ENCODE measurements at places on chromosomes 16 and 17.

DNA sequence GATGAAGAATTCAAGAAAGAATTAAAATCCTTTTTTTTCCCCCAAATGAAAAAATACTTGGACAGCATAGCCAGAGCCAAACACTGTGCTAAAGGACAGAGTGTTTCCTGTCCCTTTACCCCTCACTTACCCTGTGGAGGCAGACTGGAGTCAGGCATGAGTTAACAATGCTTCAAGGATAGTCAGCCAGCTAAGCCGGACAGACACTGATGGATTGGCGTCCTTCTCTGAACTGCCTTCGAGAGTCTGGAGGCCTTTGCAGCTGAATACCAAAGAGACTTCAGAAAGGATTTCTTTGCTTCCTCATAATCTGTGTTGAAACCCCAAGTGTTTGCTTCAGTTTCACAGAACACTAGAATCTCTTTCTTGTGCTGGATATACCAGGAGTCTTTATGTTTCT lies 4.6 kb downstream of the METTL9 start:
- DNase-seq, result no peak

GRCh38 chr17:31806921-31807320 lies 52.1 kb downstream of the COPRS start:
- no peak for DNase-seq

GRCh38 chr16:8023326-8023725 lies 567.0 kb downstream of the TMEM114 start:
- no peak for DNase-seq

- DNase-seq, result peak; percentile 82
These were observed 717 bp downstream of the CYBA start for GRCh38 chr16:88649924-88650748.

- peak; percentile 71 for DNase-seq
These were observed at the start of gene BTBD17 for GRCh38 chr17:74361230-74362068. TSS of gene BTBD17 (minus strand) at chr17:74361868. CDS start at chr17:74361819, 49 bp downstream.

GRCh38 chr16:8146256-8147012 lies 443.9 kb downstream of the TMEM114 start:
- no peak for DNase-seq

- peak; percentile 88 for DNase-seq
These were observed 51.7 kb upstream of the MTSS2 start for GRCh38 chr16:70737377-70738082.

DNA sequence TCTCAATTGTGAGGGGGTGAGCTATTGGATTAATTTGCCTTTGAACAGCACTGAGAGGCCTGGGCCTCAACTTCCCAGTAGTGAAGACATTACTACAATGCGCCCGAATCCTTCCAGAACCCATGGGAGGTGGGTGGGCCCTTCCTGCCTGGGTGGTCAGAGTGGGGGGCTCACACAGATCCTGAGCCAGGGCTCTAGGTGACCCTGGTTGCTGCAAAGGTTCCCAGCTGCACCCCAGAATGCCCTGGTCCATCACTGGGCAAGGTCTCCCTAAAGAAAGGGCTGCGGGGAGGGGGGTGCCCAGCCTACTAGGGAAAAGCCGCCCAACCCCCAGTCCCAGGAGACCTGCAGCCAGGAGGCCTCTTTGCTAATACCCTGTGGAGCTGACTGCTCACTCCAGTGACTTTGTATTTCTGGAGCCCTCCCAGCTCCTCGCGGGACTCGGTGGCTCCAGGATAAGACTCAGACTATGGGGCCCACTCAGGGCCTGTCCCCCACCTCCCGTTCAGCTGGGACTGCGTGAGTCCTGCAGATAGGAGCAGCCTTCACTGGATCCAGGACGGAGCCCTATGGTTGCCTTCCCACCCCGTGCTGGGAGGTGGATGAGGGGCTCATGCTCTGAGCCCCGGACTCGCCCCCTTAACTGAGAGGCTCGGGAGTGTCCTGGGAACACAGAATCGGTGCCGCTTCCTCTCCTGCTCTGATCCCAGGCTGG lies 40.2 kb downstream of the SLC7A5 start:
- no peak for DNase-seq

DNA sequence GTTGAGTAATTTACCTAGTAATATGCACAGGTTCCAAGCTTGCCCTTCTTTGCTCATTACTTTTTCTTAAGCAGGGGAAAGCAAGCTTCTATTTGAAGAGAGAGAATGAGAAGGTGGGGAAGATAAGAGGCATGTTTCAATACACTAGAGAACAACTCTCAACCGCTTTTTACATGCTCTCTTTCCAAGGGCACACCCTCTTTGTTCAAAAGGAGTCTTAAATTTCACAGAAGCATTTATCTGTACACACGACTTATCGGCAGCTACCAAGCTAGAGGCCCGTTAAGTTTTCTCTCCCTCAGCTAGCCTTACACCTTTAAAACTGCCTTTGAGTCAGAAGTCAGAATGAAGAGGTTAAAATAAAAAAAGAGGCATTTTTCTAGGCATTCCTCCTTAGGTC lies 79.6 kb downstream of the STH start:
- DNase-seq, result no peak

GRCh38 chr16:56764835-56765234 lies 34.9 kb downstream of the NUP93 start:
- DNase-seq, result no peak

GRCh38 chr17:64788286-64789060 lies 126.4 kb upstream of the SMURF2 start:
- DNase-seq, result no peak

DNA sequence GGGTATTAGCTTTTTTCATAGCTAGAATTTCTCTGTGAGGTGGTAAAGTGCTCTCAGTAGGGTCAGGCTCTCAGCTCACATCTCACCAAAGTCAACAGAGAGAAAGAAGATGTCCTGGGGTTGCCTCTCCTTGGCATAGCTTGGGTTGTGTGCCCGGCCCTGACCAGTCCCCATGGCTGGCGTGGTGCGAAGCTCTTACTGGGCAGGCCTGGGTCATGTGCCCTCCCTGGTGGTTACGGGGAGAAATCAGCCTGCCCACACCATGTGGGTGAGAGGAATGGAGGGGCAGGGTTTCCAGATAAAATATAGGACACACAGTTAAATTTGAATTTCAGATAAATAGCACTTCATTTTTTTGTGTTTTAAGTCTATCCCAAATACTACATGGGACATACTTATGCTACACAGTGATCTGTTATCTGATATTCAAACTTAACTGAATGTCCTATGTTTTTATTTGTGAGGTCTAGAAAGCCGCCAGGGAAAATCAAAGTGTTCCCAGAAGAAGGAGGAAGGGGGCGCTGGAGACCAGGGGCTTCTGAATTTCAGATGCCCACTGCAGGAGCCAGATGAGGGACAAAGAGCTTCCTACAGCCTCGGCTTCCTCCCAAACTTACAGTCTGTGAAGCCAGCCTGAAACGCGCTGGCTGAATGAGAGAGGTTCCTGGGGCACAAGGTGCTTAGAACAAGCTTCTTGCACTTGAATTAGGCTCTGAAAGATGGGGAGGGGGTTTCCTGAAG lies 45.4 kb downstream of the NKD1 start:
- no peak for DNase-seq

DNA sequence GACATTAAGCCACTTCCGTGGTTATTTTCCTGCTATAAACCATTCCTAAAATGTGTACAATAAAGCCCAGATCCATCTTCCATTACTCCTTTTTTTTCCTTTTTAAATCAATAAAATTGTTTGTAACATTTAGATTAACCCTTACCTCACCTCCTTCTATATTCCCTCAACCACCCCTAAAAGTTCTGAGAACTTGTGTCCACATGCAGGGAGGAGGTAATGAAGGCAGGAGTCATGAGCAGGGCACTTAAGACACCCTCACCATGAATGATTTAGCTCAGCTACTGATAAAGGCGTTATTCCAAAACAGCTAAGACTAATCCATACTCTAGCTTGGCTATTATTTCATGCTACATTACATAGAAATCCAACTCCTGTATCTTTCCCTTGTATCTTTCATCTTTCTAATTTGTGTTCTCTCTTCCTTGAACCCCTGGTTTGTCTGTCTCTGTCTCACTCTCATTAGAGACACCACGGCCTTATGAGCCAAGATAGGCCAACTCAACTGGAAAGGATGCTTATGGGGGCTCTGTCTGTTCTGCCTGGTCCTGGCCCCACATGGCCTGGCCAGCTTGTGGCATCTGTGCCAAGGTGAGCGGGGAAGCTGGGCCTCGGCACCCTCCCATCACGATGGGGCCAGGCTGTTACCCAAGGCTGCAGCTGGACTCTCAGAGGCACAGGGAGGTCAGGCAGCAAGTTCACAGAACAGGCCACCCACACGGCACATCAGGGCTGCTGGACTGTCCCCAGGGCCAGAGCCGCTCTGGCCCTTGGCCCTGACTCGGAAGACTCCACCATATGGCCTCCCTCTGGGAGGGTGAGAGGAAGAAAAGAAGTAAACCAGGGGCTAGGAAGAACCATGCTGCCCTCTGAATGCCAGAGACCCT lies 294.4 kb downstream of the SOX9 start:
- no peak for DNase-seq

GRCh38 chr17:74493331-74493833 lies 26.9 kb downstream of the CD300A start:
- peak; percentile 86 for DNase-seq

GRCh38 chr17:66945147-66945835 lies 19.2 kb upstream of the CACNG4 start:
- no peak for DNase-seq

DNA sequence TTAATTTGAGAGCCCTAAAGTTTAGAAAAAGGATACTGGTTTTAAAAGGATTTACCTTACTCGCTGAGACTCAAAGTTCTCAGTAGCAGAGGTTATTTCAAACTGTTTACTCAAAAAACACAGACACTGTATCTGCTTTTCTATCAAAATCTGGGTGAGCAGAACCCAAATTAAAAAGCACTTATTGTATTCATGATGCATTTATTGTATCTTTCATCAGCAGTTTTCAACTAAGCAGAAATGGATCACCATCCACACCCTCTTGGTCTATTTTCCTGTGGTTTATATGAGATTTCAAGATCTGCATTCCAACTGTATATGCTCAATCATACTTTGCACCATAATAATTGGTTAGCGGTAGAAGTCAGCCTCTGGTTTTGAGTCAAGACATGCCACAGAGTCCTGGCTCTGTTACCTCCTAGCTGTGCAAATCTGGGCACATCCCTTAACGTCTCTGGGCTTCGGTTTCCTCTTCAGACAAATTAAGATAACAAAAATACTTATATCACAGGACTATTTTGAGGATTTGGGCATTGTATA lies 109.5 kb downstream of the ASIC2 start:
- no peak for DNase-seq

DNA sequence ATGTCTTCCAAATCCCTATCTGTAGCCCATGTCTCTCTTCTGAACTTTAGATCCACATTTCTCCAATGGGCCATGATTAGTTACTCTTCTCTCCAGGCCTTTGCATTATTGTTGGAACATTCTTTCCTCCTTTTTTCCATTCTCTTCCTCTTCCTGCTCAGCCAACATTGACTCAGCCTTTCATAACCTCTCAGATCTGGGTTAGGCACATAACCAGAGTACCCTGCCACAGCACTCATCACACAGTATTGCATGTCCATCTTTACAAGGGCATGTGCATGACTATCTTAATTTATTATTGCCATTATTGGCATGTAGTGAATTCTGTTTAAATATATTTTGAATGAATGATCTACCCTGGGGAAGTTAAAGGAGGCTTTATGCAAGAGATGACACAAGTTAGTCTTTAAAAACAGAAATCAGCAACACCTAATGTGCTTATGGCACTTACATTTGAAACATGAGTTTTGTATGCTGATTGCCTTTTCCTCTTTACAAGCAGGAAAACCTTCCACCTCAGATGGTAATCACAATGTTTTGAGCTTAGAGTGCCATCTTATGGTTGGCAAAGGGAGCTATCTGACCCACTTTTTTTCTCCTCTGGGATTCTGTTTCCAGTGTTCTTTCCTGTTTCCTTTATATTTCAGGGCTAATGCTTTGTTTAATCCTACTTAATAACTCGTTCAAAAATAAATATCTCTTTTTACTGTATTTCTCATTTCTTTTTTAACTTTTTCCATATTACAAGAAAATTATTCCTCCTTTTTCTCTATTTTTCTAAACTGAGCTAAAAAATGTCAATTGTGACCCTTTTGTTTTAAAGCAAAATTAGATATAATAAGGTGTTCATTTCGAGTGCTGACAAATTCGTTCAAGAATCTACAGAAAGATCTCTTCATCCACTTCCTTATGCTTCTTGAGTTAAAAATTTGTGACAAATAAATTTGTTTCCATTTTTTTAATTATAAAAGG lies 151.0 kb upstream of the RBL2 start:
- DNase-seq, result no peak

DNA sequence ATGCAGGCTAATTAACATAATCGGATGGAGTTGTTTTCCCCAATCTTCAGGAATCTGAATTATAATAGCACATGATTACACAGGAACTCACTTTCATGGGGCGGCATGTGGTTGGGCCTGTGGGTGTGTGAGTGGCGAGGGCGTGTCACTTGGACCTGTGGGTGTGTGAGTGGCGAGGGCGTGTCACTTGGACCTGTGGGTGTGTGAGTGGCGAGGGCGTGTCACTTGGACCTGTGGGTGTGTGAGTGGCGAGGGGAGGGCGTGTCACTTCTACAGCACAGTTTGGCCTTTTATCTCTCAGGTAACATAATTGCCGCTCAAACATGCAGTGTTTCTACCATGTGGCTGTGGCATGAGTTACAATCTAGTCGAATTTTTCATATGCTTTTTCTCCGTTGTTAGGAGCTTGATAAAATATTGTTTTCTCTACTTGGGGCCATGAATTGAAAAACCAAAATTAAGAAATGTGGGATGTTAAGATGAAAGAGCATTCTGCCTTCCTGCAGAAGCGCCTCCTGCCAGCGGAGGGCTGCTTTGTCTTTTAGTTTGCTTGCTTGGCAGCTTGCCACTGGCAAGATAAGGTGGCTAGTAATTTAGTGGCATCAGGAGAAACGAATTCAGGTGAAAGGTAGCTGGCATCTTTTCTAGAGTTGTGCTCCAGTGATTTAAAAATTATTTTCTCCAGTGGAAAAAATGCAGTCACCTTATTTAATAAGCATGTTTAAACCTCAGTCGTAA lies 36.2 kb downstream of the USP10 start:
- DNase-seq, result no peak

- DNase-seq, result no peak
These were observed 45.2 kb upstream of the CHMP6 start for GRCh38 chr17:80946449-80946848.

- DNase-seq, result no peak
These were observed 10.5 kb upstream of the CYLD start for GRCh38 chr16:50731130-50731988.

DNA sequence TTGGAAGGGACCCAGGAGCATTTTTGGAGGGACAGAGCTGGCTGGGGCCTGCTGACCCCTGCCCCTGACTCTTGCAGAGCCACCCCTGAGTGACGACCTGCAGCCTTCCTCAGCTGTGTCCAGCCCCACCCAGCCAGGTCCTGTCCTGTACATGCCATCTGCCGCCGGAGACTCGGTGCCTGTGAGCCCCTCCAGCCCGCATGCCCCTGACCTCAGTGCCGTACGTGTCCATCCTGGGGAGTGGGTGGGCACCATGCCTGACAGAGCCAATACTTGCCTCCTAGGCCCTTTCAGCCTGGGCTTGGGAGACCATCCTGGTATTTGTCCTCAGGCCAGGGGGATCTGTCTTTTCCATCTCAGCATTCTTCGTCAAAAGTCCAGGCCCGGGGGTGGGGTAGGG lies 27.5 kb downstream of the UNC13D start:
- no peak for DNase-seq

Measured in activated CD8-positive, alpha-beta memory T cell treated with anti-CD3 and anti-CD28 coated beads for 24 hours (primary cell).